ENCODE measurements at places on chromosomes 2 and 18.

- no peak for DNase-seq
These were observed 1.2 kb downstream of the SEMA4C start for GRCh38 chr2:96868555-96869280.

GRCh38 chr2:201559067-201559710, 84.1 kb downstream of the TMEM237 start:
- DNase-seq = no peak

GRCh38 chr2:111712940-111713515, 171.0 kb downstream of the ANAPC1 start:
- DNase-seq = no peak

- DNase-seq = no peak
These were observed 253.2 kb upstream of the EPC2 start for GRCh38 chr2:148391324-148391723.

DNA sequence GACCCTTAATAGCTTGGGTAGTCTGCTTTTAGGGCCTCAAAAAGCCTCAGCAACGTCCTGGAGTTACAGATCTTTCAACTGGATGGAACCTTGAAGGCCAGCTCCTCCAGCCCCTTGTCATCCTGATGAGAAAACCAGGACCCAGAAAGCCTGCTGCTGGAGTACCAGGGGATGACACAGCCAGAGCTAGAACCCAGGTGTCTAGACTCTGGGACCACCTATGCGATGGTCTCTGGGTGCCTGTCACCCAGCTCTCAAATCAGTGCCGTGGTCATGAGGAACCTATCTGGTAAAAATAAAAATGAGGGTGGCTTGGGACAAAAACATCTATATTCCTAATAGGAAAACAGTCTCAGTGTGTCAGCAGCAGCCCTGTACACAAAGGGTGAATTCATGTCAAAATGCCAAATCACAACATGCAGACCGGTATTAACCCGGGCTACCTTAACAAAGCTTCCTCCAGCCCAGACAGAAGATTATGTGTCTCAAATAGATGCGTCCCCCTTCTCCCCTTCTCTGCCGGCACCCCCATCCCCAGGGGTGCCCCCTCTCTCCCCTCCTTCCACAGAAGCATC, 28.5 kb downstream of the SMAD7 start:
- DNase-seq = no peak

DNA sequence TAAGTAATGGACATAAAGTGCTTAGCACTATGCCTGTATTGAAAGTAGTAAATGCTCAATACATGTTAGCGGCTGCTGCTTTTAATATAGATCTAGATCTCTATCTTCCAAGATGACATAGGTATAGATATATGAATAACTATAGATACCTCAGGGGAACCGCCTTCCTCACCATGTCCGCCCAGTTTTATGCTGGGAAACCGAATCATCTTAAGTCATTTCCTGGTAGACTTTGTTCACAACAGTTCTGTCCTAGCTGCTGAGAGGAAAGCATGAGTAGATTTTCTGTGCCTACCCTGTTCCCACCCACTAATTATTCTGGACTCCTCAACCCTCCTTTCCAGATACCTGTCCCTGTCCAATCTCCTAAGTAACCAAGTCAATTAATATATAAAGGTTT, 21.6 kb upstream of the ITM2C start:
- no peak for DNase-seq

DNA sequence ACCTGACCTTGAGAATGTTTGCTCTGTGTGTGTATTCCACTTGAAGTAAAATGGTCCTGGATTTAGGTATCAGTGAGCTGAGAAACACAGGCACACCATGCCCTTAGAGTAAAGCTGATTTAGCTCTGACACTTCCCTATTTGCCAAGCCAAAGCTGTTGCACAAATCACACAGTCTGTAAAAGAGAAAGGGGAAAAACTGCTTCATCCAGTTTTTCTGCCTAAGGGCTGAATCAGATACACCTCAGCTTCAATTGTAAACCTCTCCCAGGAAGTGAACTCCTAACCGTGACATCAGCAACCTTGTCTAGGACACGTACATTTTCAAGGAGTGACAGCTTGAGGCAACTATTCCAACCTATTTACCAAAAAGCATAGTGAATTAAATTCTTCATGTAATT, 150.4 kb downstream of the NR4A2 start:
- DNase-seq = no peak

GRCh38 chr2:44168681-44169154, at the start of gene PPM1B:
Gene PPM1B, plus strand, starts transcription at chr2:44168875. Its CDS starts 32,325 bp downstream, at chr2:44201200.
- peak; percentile 99 for DNase-seq

DNA sequence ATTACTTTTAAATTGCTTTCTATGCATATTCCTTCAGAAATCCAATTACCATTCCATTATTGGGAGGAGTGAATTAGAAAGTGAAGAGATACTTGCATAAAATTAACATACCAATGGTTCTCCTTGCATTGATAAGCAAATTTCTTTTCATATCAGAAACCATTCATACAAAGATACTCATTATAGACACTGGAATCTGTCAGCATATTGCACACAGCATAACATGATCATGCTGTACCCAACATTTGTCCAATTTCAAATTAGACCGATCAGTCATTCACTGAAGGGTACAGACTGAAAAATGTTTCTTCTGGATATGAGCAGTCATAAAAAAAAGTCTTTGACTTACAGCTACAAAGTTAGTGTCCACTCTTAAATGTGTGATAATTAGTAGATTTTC, 175.6 kb downstream of the PID1 start:
- DNase-seq = no peak

DNA sequence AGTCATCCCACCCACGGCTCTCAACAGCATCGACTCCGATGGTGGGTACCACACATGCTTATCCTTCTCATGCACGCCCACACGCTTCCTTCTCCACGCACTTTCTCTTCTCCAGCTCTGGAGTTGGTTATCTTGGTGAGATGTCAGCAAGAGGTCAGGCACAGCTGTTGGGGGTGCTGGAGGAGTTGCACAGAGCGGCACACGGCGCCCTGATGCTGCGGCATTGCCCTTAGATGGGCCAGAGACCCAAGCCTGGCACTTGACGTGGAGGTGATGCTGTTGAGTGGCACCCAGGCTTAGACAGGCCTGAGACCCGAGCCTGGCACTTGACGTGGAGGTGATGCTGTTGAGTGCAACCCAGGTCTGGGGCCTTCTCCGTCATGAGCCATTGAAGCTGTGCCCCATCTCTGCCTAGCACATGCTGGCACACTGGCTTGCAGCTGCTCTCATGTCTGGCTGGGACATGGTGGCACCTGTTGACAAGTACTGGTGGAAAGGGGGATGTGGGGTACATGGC, 83.2 kb downstream of the DGKD start:
- DNase-seq = no peak

DNA sequence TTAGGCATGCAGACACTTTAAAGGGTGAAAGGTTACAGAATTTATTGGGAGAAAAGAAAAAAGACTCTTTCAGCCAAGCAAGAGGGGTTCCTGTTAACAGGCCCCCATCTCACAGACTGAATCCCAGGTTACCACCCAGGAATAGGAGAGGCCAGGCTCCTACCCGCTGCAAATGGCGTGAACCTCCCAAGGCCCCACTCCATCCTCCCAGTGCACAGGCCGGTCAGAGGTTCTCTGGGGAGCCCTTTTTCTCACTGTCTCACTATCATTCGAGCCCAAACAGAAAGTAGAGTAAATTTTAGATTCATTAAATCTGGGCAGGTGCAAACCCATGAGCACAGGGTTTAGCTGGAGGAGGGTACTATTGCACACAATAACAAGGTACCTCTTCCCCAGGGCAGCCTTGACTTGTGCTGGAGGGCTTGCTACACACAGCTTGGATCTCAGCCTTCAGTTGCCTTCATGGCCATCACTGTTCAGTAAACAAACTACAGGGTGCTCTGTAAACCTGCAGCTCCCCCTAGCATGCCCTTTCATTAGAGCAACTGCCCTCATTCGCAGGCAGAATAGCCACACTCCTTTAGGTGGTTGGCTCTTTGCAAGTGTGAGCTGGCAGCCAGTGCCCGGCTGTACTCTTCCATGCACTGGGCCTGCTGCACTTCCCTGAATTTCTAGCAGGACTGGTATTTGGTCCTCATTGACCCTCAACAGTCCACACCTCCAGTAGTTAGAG, 7.3 kb upstream of the PLEK start:
- no peak for DNase-seq

Data from stimulated activated CD4-positive, alpha-beta T cell treated with anti-CD3 and anti-CD28 coated beads, Interleukin-15, amount 100 ng/mL, for 1 hour (primary cell).